GM12878 (cell line): ENCODE measurements at places on chromosomes 5 and 9.
A peak's percentile ranks its signal among the peaks of the same experiment; 100 is the strongest.

DNA sequence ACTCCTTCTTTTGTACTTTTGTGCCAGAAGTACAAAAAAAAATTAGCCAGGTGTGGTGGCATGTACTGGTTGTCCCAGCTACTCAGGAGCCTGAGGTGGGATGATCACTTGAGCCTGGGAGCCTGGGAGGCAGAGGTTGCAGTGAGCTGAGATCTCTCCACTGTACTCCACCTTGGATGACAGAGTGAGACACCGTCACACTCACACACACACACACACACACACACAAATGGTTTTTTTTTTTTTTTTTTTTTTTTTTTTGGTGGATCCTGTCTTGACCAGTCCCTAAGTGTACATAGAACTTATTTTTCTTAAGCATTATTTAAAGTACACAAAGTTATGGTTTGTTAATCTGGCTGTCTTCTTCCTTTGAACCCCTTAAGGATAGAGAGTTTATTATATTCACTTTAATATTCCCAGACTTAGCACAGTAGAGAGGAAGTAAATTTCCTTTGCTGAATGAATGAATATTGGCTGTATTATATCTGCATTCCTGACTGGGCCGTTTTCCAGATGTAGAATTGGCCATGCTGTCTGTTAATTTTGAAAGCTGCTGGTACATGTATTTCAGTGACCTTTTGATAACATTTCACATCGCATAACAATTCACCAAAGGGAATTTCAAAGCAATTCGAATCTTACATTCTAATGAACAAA, 429.0 kb upstream of the ZNF608 start:
- H3K27ac ChIP-seq, result no peak overlapping the region
- H3K27me3 ChIP-seq, result no peaks in the 10 kb centered on the region
- no peaks in the 10 kb centered on the region for H3K36me3 ChIP-seq
- H3K4me3 ChIP-seq, result no peak overlapping the region
- H3K4me1 ChIP-seq, result no peaks in the 10 kb centered on the region

- no peak for DNase-seq
- H3K36me3 ChIP-seq, result no peaks in the 10 kb centered on the region
- H3K4me3 ChIP-seq, result no peak overlapping the region
- H3K27ac ChIP-seq, result no peak overlapping the region
These were observed 19.5 kb upstream of the SNAPC3 start for GRCh38 chr9:15403155-15403554.

DNA sequence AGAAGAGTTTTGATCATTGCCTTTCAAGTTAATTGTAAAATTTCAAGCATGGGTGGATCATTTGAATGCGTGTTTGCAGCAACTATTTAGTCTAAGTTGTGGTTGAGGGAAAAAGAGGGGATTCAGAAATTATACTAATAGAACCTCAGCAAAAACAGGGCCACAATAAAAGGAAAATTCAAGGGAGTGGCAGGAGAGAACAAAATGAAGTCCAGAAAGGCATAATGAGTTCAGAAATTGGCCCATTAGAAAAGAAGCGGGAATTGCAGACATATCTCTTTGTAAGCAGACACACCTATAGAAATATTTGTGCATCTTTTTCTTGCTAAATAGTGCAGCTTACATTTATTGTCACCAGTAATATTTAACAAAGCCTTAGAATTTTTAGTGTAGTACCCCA, 960.0 kb downstream of the CDH12 start:
- H3K27ac ChIP-seq, result no peak overlapping the region
- H3K27me3 ChIP-seq, result no peaks in the 10 kb centered on the region
- H3K4me3 ChIP-seq, result no peak overlapping the region
- H3K36me3 ChIP-seq, result no peaks in the 10 kb centered on the region
- no peak for DNase-seq

- no peak overlapping the region for H3K27ac ChIP-seq
- no peak for DNase-seq
- H3K36me3 ChIP-seq, result no peaks in the 10 kb centered on the region
- H3K4me3 ChIP-seq, result no peak overlapping the region
- no peaks in the 10 kb centered on the region for H3K27me3 ChIP-seq
These were observed 792.2 kb upstream of the CDH9 start for GRCh38 chr5:27830546-27830945.

DNA sequence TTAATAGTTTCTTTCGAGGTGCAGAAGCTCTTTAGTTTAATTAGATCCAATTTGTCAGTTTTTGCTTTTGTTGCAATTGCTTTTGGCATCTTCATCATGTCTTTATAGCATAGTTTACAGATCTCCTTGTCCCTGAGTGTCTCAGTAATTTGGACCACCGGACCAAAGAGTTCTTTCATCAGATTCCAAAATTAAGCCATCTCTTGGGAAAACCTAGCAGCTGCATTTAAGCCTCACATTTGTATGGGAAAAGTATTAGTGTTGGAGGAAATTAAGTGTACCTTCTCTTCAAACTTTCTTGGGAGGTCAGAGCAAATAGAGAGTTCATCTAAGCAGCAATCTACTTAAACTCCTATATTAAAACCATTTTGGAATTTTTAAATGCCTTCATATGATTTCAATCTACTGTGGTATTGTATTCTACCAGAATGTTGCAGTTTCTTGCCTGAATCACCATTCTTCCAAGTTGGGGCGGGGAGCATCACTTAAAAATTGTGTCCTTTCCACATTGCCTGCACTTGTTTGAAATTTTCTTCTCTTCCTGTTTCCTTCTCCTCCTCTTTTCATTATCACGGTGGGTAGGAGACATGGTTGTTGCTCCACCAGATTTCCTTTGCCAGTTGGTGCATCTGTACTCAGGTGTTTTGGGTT, 97.3 kb upstream of the DAB2 start:
- no peak overlapping the region for H3K27ac ChIP-seq
- no peak overlapping the region for H3K4me3 ChIP-seq
- H3K4me1 ChIP-seq, result no peaks in the 10 kb centered on the region

GRCh38 chr5:76813982-76814562, 4.8 kb upstream of the F2RL1 start:
- no peaks in the 10 kb centered on the region for H3K36me3 ChIP-seq
- H3K27me3 ChIP-seq, result peaks cover 9% of the 10 kb centered on the region
- no peaks in the 10 kb centered on the region for H3K4me1 ChIP-seq
- DNase-seq, result no peak

DNA sequence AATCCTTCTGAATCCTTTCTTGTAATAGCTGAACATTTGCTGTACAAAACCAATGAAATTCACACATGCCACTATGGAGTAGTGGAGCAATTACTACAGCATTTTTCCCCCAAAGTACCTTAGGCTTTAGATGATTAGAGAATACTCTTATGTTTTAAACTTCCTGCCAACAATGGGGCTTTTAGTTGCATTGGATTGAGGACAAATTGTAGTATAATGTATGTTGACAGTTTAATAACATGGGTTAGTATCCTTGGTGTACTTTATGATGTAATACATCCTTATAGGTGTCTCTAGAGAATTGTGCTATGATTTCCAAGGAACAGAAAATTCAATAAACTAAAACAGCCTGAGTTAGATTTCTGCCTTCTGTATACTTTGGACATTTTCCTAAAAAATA, 422.7 kb upstream of the GRAMD2B start:
- H3K4me1 ChIP-seq, result no peaks in the 10 kb centered on the region
- no peak for DNase-seq
- no peaks in the 10 kb centered on the region for H3K36me3 ChIP-seq
- H3K27ac ChIP-seq, result no peak overlapping the region

GRCh38 chr5:52830650-52831049, 42.9 kb downstream of the ITGA1 start:
- no peaks in the 10 kb centered on the region for H3K4me1 ChIP-seq
- H3K4me3 ChIP-seq, result no peak overlapping the region
- no peaks in the 10 kb centered on the region for H3K36me3 ChIP-seq
- H3K27me3 ChIP-seq, result no peaks in the 10 kb centered on the region

DNA sequence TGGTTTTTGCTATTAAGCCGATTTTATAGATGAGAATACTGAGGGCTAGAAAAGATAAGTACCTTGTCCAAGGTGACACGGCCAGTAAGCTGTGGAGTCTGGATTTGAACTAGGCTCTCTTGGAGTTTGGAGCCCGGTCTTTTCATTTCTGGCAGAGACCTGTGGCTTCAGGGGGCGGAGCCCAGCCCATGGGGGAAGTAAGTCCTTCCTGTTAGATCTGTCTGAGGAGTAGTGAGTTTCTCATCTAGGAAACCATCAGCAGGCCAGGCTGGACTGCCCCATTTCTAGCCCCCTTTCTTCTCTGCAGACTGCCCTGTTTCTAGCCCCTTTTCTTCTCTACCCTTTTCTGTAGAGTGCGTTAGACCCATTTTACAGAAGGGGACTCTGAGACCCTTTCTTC, 521 bp upstream of the PTGS1 start:
- DNase-seq, result no peak
- no peaks in the 10 kb centered on the region for H3K36me3 ChIP-seq
- H3K4me1 ChIP-seq, result peaks cover 23% of the 10 kb centered on the region
- H3K27me3 ChIP-seq, result no peaks in the 10 kb centered on the region

DNA sequence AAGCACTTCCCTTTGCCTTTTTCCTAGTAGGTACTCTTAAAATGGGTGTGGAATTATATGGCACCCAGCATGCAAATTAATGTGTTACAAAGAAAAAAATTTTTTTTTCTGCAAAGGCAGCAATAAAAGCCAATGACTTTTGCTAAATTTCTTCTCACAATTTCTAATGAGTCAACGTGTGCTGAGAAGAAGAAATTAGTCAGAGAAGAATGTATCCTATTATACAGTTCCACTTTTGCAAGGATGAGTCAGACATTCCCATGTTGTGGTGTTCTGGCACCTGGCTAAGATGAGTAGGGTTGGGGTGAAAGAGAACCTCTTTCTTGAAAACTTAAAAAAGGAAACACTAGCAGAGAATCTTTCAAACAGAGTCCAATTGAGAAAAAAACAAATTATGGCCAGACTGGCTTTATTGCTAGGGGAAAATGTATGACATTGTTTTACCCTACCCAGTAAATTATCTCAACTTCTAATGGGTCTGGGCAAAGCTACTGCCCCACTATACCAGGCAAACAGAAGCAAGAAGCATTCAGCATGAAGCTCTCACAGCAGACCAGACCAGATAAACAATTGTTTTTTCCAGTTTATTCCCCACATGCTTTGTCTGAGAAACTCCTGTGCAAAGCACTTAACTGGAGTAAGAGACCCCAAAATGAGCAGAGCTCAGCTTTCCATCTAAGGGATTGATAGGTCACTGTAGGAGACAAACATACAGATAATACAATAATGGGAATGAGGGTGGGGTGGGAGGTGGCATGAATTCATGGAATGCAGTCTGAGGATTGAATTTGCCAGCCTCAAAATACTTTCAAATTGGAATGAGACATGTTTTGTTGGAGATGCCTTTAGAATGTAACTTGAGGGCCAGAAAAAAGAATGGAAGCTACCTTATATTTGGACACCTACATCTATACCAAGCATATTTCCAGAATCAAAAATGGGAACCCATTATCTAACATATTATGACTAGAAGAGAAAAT, 220.8 kb upstream of the RFX3 start:
- H3K27ac ChIP-seq, result no peak overlapping the region
- H3K4me1 ChIP-seq, result no peaks in the 10 kb centered on the region
- no peak for DNase-seq
- no peaks in the 10 kb centered on the region for H3K36me3 ChIP-seq
- H3K4me3 ChIP-seq, result no peak overlapping the region

GRCh38 chr9:114033397-114034103, 44.5 kb downstream of the AMBP start:
- no peaks in the 10 kb centered on the region for H3K36me3 ChIP-seq
- no peak for DNase-seq
- no peak overlapping the region for H3K27ac ChIP-seq
- no peaks in the 10 kb centered on the region for H3K27me3 ChIP-seq

DNA sequence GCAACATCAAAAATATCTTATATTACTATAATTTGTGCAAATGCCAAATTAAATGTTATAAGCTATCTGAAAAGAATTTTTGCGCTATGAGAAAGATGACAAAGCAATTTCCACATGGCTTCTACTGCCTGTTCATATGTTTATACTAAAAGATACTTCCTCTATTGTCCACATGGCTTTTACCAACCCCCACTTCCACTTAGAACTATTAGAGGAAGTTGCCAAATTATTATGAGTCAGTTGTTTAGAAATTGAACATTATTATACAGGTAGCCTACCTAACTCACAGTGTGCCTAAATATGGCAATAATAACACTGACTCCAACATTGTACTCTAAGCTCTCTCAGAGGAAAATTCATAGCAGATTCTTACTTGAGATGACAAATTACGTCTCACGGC, 37.6 kb upstream of the SLC27A6 start:
- no peaks in the 10 kb centered on the region for H3K36me3 ChIP-seq
- H3K4me1 ChIP-seq, result no peaks in the 10 kb centered on the region
- no peaks in the 10 kb centered on the region for H3K27me3 ChIP-seq
- DNase-seq, result no peak

DNA sequence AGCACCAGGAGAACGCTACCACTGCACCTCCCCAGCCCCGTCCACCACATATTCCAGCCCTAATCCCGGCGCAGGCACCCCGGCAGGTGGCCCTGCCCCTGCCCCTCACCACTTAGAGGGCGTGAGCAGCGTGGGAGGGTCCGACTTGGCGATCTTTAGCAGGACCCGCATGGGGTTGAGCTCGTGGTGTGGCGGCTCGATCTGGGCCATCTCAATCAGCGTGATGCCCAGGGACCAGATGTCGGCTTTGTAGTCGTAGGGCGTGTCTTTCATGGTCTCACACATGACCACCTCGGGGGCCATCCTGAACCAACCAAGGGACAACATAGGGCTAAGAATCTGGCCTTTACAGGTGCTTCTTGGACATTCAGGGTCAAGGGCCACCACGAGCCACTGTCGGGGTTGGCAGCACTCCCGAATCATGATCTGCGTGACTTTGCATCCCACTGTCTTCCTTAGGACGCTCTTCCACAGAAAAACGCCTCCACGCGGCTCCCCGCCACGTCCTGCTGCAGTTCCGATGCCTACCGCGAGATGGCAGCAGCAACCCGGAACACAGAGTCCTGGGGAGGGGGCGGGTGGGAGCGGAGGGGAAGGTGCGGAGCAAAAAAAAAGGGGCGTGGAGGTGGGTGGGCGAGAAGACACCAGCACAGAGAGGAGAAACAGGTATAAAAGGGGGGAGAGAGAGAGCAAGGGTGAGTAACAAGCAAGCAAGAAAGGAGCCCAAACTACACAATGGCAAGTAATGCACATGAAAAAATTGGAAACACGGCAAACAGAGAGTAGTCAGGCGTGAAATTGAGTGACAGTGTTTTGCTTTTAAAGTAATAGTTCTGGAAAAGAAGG, 81.3 kb downstream of the STK10 start:
- no peaks in the 10 kb centered on the region for H3K27me3 ChIP-seq
- peak; percentile 9 for DNase-seq

DNA sequence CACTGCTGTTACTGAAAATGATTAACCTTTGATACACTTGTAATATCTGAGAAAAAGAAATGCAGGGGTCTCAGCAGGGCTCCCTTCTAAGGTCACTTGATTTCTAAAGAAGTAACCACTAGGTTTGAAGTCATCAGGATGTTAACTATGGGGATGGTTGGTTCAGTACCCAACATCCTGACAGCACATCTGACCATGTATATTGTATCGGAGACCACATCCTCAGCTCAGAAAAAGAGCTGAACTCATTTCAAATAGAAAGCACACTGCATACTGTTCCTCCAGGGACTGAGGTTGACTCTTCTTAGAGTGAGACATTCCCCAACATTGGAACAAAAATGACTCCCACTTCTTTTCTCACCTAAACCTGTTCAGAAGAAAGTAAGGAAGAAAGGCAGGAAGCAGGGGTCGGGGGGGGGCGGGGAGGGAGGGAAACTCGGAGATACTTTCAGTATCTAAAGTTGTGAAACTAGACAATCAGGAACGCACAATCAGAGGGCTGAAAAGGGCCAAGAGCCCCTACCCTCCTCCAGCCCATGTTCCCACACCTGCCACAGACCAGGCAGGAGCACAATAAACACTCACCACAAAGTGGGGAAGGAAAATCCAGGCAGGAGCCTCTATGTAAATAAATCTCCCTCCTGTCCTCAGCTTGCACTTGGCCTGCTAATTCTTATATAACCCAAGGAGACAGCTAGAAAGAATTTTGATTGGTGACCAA, 730 bp upstream of the GZMA start:
- no peak overlapping the region for H3K27ac ChIP-seq
- H3K36me3 ChIP-seq, result no peaks in the 10 kb centered on the region
- H3K4me3 ChIP-seq, result no peak overlapping the region
- no peak for DNase-seq
- no peaks in the 10 kb centered on the region for H3K4me1 ChIP-seq
